Posterior cingulate gyrus (tissue), 11 donors: ENCODE measurements at places on chromosomes 13 and 19.

DNA sequence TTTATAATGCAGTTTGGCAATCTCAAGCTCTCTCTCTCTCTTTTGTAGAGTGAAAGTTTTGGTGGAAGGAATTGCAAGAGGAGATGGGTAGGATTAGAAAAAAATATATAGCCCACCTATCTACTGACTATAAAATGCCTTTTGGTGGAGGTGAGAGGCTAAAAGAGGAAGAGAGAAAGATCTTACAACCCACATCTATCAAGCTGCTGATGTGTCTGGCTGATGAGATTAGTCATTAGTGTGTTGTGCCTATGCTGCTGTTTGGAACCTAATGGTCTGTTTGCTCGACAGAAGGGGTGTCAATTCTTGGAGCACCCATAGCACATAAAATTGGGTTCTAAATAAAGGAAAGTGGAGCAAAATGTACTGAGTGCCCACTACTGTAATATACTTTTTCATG lies 411.0 kb downstream of the HS6ST3 start:
- no peak for DNase-seq

DNA sequence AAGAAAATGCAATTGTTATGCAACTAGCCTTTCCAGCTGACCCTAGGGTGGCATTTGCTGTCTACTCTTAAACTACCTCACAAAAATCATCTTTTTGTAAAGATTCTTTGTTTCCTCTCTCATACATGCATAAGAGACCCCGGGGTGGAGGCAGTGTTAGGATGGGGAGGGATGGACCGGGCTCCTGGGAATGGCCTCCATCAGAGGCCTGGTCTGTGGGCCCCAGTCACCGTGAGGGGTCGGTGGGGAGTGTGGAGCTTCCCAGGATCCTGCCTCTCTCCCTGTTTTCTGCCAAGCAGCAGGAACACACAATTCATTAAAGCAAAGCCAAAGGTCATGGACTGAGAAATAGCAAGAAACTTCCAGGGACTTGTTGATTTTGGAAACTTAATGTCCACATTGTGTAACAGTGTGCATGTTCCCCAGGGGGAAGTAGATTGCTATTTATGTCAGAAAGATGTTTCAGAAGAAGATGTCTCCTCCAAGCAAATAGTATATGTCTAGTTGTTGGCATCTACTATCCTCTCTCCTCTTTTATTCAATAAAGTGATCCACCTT lies 241.4 kb downstream of the ENOX1 start:
- DNase-seq, result no peak

DNA sequence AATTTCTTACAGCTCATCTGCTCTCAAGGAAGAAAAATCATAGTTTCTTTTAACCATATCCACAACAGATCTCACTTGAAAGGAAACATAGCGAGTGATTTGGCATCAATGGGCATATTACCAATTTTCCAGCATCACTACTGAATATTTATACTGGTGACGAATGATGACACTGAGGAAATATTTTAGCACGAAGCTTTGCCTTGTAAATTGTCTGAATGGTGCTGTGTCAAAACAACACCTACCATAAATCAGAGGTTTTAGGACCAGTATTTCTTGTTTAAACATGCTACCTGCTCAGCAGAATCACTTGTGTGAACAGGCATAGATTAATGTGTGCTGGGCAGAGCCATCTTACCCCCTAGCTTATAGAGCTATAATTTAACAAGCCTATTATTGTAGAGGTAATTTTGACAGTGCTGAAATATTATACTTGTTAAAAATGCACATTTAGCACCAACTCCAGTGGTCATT lies 146.8 kb downstream of the ABCC4 start:
- no peak for DNase-seq

GRCh38 chr19:33580645-33581037 lies 41.1 kb upstream of the CHST8 start:
- no peak for DNase-seq

DNA sequence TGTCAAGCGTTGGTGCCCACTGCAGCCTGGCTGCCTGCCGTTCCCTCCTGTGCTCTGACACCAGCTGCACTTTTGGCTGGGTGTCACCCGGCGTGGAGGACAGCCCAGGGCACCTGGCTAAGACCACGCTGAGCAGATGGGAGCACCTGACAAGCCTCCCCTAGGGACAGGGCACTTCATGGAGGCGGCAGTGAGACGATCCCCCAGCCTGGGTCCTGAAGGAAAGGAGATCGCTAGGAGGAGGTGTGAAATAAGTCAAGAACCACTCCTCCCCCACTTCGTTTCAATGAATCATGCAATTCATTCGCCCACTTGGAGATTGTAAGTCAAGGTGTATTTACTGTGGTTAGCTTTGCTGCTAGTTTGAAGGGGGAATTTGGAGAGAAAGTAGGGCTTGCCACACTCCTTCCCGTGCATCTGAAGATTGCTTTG lies 38.8 kb downstream of the VSTM2B start:
- peak; percentile 80 for DNase-seq

DNA sequence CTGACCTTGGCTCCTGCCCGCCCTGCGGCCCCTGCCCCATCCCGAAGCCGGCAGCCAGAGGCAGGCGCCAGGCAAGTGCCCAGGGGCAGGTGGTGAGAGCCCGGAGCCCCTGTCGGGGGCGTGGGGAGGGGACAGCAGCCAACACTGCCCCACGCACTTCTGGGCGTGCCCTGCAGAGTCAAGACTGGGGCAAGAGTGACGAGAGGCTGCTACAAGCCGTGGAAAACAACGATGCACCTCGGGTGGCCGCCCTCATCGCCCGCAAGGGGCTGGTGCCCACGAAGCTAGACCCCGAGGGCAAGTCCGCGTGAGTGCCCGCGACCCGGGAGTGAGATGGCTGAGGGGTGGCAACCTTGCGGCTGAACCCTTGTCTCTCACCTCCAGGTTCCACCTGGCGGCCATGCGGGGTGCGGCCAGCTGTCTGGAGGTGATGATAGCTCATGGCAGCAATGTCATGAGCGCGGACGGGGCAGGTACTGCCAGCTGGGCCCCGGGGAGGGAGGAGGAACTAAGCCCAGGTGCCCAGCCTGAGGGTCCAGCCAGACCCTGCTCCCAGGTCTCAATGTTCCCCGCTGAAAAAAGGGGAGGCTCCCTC lies 17.3 kb downstream of the ANKRD24 start:
- DNase-seq, result no peak

- DNase-seq, result no peak
Observed at GRCh38 chr13:47298506-47298905, 401.7 kb upstream of the HTR2A start.

- DNase-seq, result no peak
Observed at GRCh38 chr19:36152019-36152351, 262 bp downstream of the COX7A1 start.

DNA sequence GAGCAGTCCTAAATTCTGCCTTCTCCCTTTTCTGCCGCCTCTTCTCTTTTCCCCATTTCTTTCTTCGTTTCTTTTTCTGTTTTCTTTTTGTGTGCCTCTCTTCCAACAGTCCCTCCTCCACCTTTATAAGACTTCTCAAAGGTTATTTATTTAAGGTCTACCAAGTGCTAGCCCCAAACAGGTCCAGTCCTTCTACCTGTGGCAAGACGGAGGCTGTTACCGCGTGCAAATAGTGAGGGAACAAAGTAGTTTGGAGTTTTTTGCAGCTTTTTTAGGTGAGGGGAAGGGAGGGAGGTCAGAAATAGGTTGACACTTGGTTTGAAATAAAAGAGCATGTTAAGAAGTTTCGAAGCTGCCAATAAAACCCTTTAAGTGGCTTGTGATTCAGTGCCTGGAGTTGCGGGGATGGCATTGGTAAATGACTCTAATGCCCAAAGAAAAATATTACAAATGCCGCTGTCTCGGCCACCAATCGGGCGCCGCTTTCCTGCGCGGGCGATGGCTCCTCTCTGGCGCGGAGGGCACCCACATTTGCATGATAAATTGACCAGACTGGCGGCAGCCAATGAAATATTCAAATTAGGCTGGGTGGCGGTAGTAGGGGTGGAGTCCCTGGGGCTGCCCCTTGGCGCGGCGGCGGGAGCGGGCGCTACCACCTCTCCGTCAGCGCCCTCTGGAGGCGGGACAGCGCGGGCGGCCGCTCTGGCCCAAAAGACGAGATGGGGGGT lies 7.5 kb upstream of the TSHZ3 start:
- DNase-seq, result no peak

- DNase-seq, result no peak
Observed at GRCh38 chr19:51926426-51926783, 867 bp upstream of the ZNF613 start.

DNA sequence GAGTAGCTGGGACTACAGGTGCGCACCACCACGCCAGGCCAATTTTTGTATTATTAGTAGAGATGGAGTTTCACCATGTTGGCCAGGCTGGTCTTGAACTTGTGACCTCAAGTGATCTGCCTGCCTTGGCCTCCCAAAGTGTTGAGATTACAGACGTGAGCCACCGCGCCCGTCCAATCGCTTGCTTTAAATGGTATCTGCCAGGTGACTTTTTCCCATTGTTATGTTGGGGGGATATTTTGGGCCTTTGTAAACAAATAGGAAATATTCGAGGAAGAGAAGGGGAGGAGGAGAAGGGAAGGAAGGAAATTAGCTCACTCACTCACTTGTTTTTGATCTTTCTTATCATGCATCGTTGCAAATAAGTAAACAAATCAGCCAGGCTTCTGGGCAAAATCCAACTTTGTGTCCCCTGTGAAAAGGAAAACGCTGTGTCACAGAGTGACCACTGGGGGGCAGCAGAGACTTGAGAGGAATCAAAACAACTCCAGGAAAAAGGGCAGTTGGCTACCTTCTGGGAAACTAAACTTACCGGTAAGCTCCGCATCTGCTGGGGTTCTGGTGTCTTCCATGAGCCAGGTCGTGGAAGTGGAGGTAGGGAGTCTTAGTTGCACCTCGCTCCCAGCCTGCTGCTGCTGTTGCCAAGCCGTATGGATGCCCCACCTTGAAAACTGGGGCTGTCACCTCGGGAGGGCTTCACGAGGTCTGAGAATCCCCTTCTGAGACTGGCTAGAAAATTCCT lies 9.3 kb upstream of the RANBP3 start:
- DNase-seq, result peak; percentile 65

GRCh38 chr13:52127783-52128702 lies 830 bp downstream of the NEK5 start:
- peak; percentile 75 for DNase-seq

DNA sequence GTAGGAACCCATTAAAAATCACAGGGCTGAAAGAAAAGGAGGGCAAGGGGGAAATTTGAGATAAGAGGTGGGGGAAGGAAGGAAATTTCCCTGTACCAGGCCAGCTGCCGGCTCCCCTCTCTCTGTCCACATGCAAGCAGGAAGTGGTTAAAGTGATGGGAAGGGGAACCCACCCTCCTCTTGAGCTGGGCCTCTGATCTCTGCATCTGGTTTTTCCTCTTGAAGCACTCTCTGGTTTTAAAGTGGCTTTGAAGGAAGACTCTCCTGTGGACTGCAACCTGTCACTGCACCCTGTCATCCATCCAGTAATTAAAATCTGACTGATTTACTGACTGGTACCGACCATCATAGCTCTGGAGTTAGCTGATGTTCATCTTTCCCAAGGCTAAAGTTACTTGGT lies 239.6 kb downstream of the TSHZ3 start:
- DNase-seq, result no peak

DNA sequence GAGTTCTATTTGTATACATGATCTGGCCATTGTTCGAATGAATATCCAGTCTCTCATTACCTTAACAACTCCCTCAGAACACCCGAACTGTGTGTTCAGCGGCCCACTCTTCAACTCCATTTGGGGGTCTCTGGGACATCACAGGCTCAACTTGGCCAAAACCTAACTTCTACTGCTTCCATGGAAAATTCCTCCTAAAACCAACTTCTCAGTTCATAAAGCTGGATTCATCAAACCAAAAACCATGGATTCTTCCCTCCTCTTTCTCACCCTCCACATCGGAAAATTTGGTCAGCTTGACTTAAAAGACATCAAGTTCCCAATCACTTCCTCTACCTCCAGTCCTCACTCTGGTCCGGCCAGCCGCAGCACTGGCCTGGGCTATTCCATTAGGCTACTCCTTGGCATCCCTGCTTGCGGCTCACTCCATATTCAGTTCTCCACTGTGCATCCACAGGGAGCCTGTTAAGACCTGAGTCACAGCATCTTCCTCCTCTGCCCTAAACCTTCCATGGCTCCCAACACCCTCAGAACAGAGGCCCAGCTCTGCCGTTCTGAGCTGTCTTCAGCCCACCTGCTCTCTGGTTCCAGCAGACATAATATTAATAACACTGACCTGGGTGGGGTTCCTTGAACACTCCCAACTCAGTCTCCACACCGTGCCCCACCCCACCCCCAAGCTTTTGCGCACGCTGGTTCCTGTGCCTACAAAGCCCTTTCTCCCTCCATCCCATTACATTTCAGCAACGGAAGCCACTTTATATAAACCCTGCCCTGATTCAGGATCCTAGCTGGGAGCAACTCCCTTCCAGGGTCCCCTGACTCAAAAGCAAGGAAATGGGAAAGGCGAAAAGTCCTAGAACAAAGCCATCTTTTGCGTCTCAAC lies 1.1 kb downstream of the ZNF792 start:
- DNase-seq, result no peak

DNA sequence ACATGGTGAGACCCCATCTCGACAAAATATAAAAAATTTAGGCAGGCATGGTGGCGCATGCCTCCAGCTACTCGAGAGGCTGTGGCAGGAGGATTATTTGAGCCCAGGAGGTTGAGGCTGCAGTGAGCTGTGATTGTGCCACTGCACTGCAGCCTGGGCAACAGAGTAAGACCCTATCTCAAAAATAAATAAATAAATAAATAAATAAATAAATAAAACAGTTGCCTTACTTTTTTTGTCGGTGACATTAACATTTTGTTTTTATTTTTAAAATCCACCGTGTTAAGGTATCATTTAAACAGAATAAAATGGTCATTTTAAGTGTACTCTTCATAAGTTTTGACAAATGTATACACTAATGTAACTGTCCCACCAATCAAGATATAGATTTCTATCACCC lies 57.0 kb downstream of the RASL11A start:
- DNase-seq, result no peak

- DNase-seq, result peak; percentile 95
Observed at GRCh38 chr19:34254046-34254697, at the start of gene GARRE1. Gene GARRE1, plus strand, starts transcription at chr19:34254554. Its CDS starts 45,920 bp downstream, at chr19:34300474.

DNA sequence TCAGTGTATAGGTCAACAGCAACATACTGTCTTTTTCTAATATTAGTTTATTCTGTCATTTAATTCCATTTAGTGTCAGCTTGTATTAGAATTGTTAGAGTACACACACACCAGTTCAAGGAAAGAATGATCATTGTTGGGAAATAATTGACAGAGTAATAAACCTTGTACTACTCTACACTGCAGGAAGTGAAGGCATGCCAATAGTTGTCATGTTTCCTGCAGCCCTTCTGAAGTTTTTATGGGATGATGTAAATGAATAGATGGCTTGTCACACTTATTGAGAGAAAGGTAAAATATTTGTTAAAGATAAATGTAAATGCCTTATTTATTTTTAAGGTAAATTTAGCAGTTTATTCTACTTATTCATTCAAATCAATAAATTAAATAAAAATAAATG lies 306.9 kb upstream of the KLHL1 start:
- DNase-seq, result no peak

GRCh38 chr13:110107568-110108347 lies 199.2 kb downstream of the COL4A1 start:
- no peak for DNase-seq

- no peak for DNase-seq
Observed at GRCh38 chr19:13876834-13877233, at the start of gene NANOS3. Gene NANOS3, plus strand, starts transcription at chr19:13877134. Its CDS starts 115 bp downstream, at chr19:13877249.

- DNase-seq, result no peak
Observed at GRCh38 chr19:19866611-19867248, 1.0 kb downstream of the ZNF253 start.
